ENCODE measurements at places on chromosomes 3 and 15.
A peak's percentile ranks its signal among the peaks of the same experiment; 100 is the strongest.

- DNase-seq: no peak
These were observed 250.0 kb downstream of the PLOD2 start for GRCh38 chr3:145911016-145911415.

DNA sequence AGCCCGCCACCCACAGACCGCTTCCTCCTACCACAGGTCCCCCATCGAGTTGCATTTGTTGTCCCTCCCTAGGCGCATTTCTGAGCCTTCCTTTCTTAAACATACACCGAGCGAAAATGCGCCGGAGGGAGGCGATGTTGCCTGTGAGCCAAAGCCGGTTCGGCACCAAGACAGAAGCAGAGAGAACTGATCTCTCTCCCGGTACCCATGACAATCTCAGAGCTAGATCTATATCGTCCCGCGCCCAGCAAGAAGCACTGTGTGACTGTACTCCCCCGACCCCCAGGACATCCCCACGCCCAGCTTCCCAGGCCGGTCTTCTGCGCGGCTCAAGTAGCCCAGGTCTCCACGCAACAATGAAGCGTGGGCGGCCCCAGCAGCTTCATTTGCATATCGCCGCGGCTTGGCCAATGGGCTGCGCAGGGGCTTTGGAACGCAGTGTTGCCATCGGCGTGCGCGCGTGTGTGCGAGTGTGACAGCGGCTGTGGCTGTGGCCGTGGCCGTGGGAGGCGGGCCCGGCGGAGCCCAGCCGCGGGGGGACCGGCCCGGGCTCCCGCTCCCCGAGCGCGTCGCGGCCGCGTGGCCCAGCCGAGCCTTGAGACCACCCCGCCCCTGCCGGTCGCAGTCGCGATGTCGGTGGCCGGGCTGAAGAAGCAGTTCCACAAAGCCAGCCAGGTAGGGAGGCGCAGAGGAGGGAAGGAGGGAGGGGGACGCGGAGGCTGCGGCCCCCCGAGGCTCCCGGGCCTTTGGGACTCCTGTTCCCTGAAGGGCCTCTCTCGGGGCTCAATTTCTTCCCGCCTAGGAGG lies at the start of gene SH3GL3:
TSS of gene SH3GL3 (plus strand) at position 438 of the 806 bp plus-strand sequence. CDS start at position 631, 193 bp downstream.
- peak; percentile 19 for DNase-seq

DNA sequence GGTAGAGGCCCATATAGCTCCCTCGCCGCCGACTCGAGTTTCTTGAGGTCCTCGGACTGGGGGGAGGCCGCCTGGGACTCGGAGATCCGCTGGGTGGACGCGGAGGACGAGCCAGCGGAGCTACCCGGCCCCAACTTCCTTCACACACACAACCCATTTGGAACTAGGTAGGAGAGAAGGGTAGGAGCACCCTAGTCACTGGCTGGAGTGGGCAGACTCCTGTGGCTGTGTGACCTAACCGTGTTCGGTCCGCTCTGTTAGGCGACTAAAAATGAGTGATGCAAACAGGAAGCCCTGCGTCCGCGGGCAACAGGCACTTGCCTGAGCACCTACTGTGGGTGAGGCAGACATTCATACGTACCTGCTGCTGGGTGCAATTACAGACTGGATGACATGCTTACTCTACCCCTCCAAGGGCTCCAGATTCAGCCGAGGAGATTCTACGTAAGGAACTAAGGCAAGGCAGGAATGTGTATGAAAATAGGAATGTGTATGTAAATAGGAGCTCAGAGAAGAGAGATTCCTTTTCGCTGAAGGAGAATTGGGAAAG lies 4.6 kb upstream of the SIN3A start:
- DNase-seq: peak; percentile 7

DNA sequence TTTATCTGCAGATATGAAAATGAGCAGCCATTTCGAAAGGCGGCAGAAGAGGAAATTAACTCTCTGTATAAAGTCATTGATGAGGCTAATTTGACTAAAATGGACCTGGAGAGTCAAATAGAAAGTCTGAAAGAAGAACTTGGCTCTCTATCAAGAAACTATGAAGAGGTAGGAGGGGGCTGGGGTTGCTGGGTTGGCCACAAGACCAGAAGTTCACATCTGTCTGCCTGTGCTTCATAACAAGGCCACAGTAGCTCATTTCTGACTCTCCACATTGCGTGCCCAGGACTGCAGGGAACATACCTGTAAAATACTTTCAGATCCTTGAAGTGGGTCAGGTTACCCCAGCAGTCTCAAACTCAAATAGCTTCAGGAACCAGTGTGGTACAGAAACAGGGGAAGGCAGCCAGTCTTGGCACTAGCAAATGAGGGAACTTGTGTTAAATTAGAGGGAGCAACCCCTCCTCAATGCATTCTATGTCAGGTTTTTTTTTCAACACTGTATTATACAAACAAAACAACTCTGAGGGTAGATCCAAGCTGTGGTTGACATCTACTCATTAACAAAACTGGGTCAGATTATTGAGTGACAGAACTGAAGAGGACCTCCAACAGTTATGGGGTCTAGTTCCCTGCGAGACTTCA lies 48.7 kb downstream of the BFSP2 start:
- peak; percentile 48 for DNase-seq

- no peak for DNase-seq
These were observed 1.6 kb upstream of the DNAH12 start for GRCh38 chr3:57545636-57546268.

GRCh38 chr15:45181491-45182285 lies 6.1 kb downstream of the SHF start:
- DNase-seq: no peak

DNA sequence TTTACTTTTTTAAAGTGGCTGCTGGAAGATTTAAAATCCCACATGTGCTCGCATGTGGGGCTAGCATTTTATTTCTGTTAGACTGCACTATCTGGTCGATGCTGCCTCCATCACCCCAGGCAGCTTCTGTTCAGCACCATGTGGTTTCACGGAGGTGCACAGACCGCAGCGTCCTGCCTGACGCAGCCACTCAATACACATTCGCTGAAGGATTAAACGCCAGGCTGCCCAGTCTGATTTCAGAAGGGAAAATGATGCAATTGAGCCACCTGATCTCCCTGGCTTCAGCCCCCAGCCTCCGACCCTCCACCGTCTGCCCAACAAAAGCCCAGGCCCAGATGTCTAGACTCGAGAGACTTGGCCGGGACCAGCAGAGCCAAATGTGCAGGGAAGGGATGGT lies 84.5 kb downstream of the MEGF11 start:
- DNase-seq: peak; percentile 1

GRCh38 chr3:138799822-138800221 lies 34.9 kb downstream of the PIK3CB start:
- DNase-seq: no peak

DNA sequence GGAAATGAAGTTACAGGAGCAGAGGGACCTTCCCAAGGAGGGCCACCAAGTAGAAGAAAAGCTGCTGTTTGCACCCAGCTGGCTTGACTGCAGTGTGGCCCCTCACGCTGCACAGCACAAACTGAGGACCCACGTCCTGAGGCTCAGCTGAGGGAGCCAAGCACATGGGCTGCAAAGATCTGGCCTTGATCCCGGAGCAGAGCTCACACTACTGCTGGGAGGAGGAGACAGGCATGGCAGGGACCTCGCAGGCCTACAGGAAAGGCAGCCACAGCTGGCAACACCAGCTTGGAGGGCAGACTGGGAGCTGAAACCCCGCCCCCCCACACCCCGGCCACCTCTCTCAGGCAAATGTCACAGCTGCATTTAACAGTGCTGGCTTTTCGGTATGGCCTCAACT lies 39.7 kb downstream of the KLHL25 start:
- DNase-seq: no peak

DNA sequence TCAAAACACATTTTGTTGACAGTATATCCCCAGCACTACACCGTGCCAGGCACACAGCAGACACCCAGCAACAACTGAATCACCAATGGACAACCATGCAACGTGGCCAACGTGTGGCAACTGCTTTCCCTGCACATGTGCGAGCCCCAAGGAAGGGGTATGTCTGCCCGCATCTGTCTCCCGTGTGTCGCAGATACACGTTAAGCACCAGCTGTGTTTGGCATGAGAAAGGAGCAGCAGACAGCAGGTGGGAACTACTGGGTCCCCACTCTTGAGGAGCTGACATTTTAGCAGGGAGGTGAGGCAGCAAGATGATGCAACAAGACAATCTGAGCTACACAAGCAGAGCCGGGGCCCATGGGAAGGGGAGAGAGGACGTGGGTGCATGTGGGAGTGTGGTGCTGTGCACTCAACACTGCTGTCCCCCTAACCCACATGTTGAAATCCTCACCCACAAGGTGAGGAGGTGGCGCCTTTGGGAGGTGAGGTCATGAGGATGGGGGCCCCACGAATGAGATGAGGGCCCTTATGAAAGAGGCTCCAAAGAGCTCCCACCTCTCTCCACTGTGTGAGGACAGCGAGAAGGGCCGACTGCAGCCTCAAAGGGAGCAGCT lies 56.2 kb downstream of the ROPN1B start:
- no peak for DNase-seq

DNA sequence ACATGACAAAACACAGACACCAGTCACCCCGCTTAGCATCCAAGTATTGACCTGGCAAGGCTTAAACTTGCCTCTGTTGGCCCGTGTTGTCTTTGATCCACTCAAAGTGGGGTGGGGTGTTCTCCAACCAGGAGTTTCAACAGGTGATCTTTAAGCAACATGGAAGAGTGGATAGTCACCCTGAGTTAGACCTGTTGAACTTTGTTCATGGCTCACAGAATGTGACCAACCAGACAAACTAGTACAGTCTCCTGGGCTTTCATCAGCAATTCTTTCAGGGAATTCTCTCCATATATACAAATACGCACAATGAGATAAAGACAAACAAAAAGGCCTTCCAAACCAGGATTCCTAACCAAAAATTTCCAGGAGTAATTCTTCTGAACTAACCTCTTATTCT lies 11.9 kb downstream of the LEKR1 start:
- DNase-seq: no peak

DNA sequence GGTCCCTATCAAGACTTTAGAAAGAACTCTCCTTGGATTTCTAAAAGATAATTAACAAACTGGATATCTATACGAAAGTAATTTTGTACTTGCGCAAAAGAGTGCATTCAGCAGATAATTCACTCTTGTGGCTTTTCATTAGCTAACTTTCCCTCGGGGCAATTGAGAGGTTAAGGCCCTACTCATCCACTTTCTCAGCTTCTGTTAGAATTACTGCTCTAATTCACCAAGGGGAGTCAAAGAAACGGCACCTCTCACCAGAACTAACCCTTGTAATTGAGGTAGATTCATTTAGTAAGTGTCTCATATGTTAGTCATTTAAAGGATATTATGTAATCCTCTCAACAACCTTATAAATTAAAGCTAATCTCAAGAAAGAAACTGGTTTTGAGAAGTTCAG lies 22.5 kb upstream of the MB21D2 start:
- no peak for DNase-seq

- DNase-seq: no peak
These were observed 151.9 kb upstream of the ARL6 start for GRCh38 chr3:97612632-97613031.

GRCh38 chr15:68578980-68579935 lies at the start of gene CORO2B:
TSS of gene CORO2B (plus strand) at chr15:68578993. CDS start at chr15:68579263, 270 bp downstream.
- peak; percentile 24 for DNase-seq

DNA sequence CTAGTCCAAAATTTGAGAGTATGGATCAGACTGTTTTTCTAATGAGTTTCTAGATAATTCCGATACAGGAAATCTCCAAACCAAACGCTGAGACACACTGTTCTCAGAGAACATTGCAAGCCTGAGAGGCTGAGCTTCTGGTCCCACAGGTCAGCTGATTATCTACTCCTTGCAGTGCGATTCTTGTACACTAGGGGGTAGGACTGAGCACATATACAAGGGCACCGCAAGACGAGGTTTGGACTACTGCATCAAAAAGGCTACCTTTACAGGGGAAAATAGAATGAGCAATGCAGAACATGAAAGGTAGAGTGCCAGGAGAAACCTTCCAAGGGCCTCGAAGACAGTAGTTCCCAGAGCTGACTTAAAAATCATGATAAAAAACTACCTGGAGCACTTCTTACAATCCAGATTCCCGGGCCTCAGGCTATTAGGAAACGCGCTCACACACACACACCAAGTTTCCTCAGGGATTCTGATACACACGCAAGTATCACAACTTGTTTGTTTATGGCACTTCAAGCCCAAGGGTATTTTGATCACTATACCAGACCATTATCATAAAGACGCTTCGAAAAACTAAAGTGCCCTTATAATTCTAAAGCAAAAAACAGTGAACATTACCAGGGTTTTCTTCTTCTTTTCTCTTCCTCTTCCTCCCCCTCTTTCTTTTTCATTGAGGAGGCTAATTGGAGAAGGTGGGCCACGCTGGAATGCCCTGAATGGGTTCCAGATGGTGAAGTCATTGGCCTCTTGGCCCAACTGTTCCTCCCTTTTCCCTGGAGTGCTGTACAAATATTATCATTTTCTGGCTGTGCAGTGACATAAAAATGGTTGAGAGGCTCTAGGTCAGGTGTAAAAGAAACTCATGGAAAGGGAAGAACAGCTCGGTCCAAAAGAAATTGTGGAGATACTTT lies 61.8 kb downstream of the SLC12A8 start:
- peak; percentile 2 for DNase-seq

DNA sequence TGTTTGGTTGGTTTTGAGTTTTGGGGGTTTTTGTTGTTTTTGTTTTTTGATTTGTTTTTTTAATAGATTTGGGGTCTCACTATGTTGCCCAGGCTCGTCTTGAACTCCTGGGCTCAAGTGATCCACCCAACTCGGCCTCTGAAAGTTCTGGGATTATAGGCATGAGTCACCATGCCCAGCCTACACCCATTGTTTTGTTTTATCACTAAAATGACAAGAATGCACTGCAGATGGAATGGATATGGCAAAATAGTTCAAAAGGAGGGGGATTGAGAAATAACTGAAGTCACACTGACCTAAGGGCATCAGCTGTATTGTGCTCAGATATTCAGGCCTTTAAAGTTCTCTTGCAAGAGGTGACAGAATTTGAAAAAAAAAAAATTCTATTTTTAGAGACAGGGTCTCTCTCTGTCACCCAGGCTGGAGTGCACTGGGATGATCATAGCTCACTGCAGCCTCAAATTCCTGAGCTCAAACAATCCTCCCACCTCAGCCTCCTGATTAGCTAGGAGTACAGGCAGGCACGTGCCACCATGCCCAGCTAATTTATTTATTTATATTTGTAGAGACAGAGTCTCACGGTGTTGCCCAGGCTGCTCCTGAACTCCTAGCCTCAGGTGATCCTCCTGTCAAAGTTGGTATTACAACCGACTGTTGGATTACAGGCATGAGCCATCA lies 4.4 kb upstream of the RASA2 start:
- no peak for DNase-seq

DNA sequence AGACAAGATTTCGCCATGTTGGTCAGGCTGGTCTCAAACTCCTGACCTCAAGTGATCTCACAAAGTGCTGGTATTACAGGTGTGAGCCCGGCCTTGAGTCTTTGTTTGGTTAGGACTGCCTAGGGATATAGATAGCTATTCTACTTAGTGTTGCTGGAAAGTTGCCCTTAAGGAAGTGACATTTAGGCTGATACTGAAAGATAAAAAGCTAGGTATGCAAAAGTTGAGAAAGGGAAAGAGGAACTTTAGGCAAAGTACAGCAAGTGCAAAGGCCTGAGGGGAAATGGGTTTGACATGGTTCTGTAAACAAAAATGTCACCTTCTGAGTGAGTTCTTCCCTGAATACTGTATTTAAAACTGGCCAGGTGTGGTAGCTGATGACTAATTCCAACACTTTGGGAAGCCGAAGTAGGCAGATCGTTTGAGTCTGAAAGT lies 111.5 kb downstream of the ZNF609 start:
- no peak for DNase-seq

GRCh38 chr3:102179326-102180177 lies 255.3 kb upstream of the ZPLD1 start:
- peak; percentile 13 for DNase-seq
